ENCODE measurements at places on chromosomes 1 and 21.

DNA sequence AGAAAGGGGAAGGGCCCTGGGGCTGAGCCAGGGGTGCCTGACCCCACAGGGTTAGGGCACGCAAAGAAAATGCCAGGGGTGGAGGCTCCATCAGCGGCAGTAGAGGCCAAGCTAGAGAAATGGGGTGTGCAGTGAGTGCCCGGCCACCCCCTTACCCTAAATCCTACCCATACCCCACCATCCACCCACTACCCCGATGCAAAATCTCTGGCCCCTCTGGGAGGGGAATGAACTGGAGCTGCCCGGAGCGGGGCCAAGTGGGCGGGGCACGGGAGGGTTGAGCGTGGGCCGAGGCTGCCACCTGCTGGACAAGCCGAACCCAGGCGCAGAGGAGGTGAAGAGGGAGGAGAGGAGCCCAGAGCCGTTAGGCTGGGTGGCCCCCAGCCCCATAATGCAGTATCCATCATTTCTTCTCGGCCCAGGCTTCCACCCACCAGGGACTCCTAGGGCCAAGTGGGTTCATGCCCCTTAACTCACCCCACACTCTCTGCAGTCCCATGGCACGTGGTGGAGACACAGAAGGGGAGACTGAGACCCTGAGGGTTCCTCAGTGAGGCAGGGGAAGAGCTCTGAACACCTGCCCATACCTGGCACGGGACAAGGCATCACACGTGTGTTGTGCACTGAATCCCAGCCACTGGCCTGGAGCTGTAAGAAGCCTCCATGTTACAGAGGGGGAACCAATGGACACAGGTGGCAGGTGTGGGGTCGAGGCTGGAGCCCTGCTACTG, 1.4 kb upstream of the C1QC start:
- no peak for DNase-seq

DNA sequence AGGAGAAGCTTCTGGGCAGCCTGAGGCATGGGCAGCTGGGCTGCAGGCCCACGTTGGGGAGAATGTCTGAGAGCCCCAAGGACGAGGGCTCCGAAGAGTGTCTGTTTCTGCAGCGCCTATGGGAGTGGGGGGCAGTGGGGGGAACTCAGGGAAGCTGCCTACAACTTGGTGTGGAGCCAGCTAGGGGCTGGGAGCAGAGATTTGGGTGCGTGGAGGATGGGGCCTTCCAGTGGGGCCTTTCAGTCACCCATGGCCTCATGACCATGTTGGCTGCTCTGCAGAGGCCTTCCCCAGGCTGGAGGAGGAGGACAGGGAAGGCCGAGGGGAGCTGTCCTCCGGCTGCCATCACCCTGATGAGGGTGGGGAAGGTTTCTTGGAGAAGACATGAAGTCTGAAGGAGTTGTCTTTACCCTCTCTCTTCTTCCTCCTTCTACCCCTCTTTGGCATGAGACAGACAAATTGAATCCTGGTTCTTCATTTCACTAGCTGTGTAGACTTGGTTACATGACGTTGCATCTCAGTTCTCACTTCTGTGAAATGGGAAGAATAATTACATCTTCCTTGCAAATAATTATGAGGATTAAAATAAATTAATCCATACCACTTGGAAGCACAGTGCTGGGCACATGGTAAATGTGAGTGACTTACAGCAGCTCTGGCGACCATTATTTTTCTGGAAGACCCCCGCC, 8.3 kb downstream of the PPFIA4 start:
- DNase-seq: no peak

DNA sequence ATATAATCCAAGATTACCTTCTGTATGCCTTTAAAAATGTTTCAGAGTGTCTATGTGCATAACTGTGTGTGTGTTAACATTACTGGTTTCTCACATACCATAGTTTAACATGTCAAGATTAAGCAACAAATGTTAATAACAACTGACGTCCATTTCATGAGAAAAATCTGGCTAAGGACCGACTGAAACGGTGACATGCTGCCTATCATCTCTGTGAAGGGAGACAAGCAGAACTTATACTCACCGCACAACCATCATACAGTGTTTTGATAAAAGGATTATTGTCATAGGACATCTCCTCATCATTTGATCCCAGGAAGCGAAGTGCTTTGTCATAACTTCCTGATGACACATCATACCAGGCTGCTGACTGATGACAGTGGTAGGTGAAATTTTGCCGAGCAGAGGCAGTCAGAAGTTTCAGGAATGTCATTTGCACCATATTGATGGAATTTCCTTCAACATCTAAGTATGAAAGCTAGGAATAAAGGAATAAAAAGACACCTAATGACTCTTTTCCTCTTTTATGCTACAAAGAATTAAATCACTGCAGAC, 228.8 kb downstream of the COL11A1 start:
- DNase-seq: no peak

GRCh38 chr21:42305707-42306147, 9.5 kb downstream of the TFF3 start:
- DNase-seq: no peak

DNA sequence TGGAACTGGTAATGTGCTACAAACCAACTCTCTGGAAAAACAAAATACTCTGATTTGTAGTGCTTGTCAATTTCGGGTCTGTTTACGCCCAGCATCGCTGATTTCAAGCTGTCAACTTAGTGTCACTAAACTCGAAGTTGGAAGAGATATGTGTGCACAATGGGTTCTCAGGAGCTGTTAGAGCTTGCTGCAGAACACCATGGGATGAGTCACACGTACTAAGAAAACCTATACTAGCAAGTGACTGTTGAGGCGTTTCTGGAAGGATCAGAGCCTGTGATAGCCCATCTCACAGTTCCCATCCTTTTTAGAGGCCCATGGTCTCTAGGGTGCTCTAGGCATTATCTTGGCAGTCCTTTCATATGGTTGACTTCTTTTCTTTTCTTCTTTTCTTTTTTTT, 14.3 kb downstream of the GMEB1 start:
- no peak for DNase-seq

GRCh38 chr1:94620345-94621031, 78.9 kb upstream of the F3 start:
- no peak for DNase-seq

DNA sequence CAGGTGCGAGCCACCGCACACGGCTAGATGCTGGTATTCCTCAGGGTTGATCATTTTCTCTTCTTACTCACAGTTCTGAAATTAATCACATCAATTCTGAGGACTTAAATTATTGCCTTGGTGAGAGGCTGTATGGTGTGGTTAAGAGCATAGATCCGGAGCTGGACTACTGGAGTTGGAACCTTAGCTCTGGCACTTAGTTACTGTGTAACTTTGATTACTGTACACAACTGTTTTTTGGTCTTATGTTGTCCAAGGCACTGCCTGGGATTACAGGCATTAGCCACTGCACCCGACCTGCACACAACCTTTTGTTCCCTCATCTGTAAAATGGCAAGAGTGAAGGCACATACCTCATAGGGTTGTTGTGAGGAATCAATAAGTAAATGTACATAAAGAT, 25.6 kb upstream of the THRAP3 start:
- DNase-seq: no peak

DNA sequence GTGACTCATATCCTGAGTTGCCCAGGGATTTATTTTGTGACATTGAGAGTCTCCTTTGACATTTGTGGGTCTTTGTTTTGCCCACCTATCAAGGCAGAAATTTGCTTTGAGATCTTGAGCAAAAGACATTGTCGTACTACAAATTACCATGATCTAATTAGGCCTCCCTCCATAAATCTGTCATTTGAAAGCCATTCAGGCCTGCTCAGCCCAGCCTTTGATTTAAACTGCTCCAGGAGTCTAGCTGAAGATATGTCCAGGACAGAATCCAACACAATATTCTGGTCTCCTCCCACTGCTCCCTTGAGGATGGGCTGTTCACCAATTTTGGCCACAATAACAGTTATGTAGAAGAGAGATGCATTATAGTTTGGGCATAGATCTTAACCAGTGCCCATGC, 86.7 kb downstream of the PROX1 start:
- DNase-seq: no peak

DNA sequence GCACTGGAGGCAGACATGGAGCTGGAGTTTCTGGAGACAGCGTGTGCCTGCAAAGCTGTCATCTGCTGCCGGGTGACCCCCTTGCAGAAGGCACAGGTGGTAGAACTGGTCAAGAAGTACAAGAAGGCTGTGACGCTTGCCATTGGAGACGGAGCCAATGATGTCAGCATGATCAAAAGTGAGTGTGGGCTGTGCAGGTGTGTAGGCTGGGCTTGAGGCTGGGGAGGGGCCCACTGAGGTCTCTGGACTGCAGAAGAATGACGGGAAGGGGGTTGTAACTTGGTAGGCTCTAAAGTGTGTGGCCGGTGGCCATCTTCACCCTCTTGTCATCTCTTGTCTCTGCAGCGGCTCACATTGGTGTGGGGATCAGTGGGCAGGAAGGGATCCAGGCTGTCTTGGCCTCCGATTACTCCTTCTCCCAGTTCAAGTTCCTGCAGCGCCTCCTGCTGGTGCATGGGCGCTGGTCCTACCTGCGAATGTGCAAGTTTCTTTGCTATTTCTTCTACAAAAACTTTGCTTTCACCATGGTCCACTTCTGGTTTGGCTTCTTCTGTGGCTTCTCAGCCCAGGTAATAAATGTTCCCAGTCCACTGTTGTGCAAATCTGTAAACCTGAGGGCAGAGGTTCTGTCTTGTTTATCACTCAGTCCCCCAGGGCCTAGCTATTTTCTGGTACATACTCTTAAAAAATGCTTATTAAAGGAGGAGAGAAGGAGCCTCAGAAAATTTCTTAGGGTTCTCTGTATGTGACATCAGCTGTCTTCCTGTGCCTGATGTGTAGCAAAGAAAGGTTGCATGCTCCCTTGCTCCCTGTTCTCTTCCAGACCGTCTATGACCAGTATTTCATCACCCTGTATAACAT, 19.9 kb downstream of the ATP8B2 start:
- DNase-seq: no peak

DNA sequence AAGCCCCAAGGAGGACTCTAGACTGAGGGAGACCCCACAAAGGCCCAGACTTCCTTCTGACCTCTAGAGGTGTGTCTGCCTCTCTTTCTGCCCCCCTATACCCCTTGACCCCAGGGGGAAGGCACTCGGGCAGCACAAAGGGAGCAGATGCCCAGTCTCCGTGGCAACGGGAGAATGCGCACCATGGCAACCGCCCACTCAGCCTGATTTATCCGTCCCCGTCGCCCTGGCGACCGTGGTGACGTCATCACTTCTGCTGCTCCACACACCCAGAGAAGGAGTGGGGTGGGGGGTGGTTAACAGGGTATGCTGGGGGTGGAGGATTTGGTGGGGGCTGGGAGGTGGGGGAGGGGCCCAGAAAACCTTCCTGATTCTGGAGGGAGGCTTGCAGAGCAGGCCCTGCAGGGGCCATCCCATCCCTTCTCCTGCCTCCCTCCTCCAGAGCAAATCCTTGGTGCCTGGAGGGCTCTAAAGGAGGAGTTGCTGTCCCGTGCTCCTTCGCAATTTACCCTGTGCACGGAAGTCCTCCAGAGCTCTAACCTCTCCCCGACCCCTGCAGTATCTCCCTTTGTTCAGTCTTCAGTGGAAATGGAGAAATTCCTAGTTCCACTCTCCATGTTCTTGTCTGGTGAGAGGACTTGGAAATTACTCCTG, 6.3 kb downstream of the CELF3 start:
- DNase-seq: no peak

DNA sequence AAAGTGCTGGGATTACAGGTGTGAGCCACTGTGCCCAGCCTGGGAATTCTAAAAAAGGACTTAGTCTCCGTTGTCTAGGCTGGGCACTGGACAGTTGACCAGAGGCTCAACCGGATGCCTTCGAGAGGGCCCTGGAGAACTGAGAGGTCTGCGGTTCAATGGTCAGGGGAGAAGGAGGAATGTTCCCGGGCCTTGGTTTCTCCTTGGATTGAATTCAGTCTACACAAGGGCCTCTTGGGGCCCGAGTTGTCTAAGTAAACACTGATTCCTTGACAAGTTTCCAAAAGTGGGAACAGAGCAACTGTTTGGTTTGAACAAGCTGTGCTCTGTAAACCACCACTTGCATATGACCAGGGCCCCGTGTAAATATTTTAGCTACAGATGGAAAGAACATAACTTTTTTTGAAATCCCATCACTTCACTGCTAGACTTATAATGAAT, 29.1 kb upstream of the CAPZB start:
- no peak for DNase-seq

DNA sequence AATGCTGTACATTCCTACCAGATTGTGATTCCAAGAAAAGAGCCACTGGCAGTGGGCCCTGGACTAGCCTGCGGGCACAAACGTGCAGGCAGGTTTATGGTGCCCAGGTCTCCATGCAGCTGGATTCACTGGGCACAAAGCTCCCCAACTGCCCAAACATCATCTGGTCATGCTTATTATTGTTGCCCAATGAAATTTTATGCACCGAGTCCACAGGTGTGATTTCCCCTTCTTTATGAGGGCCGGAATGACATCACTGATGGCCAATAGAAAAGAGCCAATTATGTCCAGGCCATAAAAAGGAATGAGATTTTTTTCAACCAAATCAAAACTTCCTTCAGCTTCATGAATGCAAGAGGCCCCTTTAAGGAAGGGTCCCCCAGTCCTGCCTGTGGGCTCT, 66.2 kb downstream of the ERI3 start:
- DNase-seq: no peak

GRCh38 chr1:93549811-93550210, 101.9 kb downstream of the FNBP1L start:
- DNase-seq: no peak

- DNase-seq: no peak
Observed at GRCh38 chr21:16842696-16843035, 670.2 kb upstream of the CXADR start.

DNA sequence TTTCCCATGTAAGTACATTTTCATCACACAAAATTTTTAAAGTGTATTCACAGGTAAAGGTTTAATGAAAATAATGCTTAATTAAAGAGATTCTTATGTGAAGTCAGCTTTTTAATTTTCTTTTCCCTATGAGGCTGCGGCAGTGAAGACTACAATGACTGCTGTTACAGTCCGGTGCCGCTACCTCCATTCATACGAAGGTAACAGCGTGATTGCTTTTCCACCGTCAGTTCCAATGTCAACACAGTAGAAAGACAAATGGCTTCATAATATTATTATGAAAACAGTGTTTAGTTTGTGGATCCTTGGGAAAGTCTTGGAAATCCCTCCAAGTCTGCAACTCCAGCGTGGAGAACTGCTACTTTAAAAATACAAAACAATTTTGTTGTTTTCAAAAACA, 254.9 kb upstream of the NRIP1 start:
- DNase-seq: no peak

DNA sequence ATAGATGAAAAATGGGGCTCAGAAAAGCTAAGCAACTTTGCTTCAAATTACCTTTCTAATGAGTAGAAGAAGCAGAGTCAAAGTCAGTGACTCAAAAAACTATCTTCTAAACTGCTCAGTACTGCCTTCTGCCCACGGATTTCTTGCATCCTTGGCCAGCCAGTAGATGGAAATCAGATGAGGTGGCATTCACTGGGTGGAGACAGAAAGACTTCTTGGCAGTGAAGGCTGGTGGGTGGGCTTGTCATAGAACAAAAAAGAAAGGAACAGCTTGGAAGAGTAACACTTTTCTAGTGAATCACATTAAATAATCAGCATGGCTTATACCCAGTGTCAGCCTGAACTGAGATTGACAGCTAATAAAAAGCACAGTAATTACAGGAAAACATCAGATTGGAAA, 170.7 kb downstream of the ST6GALNAC5 start:
- DNase-seq: no peak

Data from SK-N-MC (cell line).